ENCODE measurements at places on chromosomes 16 and 17. TPM values are rescaled to one million over a fixed set of nuclear protein-coding genes. Genes with fewer than 3 reads are reported as not detected.
A peak's percentile ranks its signal among the peaks of the same experiment; 100 is the strongest.

VAT1L gene
- not detected for total RNA-seq

MYH8 gene
- not detected for total RNA-seq

SULT1A2 gene
- total RNA-seq, result 21.8 TPM

OTOA gene
- total RNA-seq, result not detected

GRCh38 chr16:64983963-64984362, 137.9 kb downstream of the CDH11 start:
- peaks cover 13% of the 10 kb centered on the region for H3K27me3 ChIP-seq
- H3K4me3 ChIP-seq, result no peak overlapping the region
- H3K4me1 ChIP-seq, result no peaks in the 10 kb centered on the region
- no peak overlapping the region for H3K27ac ChIP-seq
- DNase-seq, result no peak

- peaks cover 66% of the 10 kb centered on the region for H3K4me1 ChIP-seq
- H3K27me3 ChIP-seq, result no peaks in the 10 kb centered on the region
- H3K36me3 ChIP-seq, result peaks cover 8% of the 10 kb centered on the region
Measured at GRCh38 chr17:31579265-31579664, 187.8 kb downstream of the RAB11FIP4 start.

- H3K4me3 ChIP-seq, result no peak overlapping the region
- peaks cover 89% of the 10 kb centered on the region for H3K27me3 ChIP-seq
- H3K27ac ChIP-seq, result no peak overlapping the region
- no peaks in the 10 kb centered on the region for H3K36me3 ChIP-seq
- no peaks in the 10 kb centered on the region for H3K4me1 ChIP-seq
- no peak for DNase-seq
Measured at GRCh38 chr16:49788572-49788971, 67.3 kb downstream of the ZNF423 start.

DNA sequence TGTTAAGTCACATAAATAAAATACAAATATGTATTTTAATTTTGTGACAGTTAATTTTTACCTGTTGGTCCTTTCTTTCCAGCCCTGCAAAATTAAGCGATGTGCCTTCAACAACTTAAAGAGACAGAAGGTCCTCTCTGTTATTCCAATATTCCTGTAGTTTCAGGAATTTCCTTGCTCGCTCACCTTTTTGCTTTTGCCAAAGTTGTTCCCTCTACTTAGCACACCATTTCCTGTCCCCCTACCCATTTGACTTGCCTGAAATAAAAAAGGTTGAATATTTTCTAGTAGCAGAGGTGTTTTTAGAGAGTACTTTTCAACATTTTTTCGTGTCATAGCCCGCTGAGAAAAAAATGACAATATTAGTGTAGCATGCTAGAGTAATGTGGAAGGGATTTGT, 556 bp upstream of the MYH2 start:
- no peak for DNase-seq
- H3K4me1 ChIP-seq, result no peaks in the 10 kb centered on the region
- no peak overlapping the region for H3K4me3 ChIP-seq
- no peak overlapping the region for H3K27ac ChIP-seq
- peaks cover 28% of the 10 kb centered on the region for H3K27me3 ChIP-seq
- H3K36me3 ChIP-seq, result no peaks in the 10 kb centered on the region

GRCh38 chr17:63407741-63408330, 38.3 kb downstream of the CYB561 start:
- H3K27me3 ChIP-seq, result no peaks in the 10 kb centered on the region
- H3K4me1 ChIP-seq, result no peaks in the 10 kb centered on the region
- no peak for DNase-seq
- H3K36me3 ChIP-seq, result peaks cover 63% of the 10 kb centered on the region
- H3K27ac ChIP-seq, result no peak overlapping the region

DNA sequence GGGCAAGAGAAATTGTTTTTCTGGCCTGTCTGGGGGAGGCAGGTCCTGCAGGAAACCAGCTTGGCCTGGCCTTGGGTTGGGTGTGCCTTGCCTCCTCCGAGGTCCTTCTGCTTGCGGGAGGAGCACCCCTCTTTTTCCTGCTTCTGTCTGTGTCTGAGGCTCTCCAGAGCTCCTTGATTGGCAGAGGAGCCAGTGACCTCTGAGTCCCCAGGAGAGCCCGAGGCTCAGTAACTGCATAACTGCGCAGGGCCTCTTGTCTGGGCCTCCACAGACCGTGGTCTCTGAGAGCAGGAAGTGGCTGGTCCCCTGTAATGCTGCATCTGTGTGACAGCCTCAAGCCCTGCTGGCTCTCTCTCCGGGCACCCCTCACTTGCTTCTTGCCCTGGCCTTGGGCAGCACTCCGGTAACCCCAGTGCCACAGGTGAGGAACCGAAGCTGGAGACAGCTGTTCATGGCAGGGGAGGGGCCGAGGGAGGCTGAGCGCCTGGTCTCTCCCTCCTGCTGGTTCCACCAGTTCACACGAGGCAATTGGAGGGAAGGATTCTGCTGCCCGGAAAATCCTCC, 1.6 kb downstream of the CAPN15 start:
- no peaks in the 10 kb centered on the region for H3K27me3 ChIP-seq
- H3K4me1 ChIP-seq, result peaks cover 38% of the 10 kb centered on the region

DNA sequence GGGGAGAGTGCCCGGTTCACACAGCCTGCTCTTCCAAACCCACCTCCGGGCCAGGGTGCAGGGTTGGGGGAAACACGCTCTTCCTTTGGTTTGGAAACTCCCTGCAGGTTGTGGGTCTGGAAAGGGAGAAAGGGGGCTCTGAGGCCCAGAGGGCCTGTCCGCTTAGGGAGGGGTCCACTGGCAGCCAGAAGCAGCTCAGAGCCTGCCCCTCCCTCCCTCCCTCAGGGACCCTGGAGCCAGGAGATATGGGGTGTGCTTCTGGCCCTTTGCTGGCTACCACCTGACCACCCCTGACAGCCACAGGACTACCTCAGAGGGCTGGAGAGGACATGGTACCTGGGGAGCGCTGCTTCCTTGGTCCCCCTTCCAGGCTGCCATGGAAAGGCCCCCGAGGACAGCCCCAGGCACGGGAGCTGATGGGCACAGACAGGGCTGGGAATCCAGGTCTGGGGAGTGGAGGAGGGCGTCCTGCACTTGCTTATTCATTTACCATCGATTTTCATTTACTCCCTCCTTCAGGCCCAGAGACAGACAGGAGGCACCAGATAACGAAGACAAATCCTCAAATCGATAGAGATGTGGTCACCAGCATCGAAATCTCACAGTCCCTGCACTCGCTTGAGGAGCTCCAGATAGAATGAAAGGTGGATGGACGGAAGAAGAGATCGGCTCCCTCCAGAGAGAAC, 48.4 kb upstream of the DOC2B start:
- no peak for DNase-seq
- no peaks in the 10 kb centered on the region for H3K4me1 ChIP-seq
- H3K27me3 ChIP-seq, result no peaks in the 10 kb centered on the region
- H3K4me3 ChIP-seq, result no peak overlapping the region
- H3K27ac ChIP-seq, result no peak overlapping the region

GRCh38 chr17:17056156-17056539, 13.9 kb downstream of the MPRIP start:
- peak overlapping the region; percentile 11 for H3K27ac ChIP-seq
- peaks cover 59% of the 10 kb centered on the region for H3K36me3 ChIP-seq
- H3K27me3 ChIP-seq, result no peaks in the 10 kb centered on the region
- peaks cover 61% of the 10 kb centered on the region for H3K4me1 ChIP-seq
